ENCODE measurements at places on chromosomes 5 and 9.

DNA sequence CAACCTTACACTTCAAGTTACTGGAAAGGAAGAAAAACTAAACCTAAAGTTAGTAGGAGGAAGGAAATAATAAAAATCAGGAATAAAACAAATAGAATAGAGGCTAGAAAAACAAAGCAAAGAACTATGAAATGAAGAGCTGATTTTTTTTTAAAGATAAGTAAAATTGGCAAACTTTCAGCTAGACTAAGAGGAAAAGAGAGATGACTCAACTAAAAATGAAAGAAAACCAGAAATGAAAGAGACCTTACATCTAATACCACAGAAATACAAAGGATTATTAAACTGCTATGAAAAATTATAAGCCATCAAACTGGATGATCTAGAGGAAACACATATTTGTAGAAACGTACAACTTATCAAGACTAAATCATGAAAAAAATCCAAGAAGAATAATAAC, 60.0 kb downstream of the PRRC1 start:
- DNase-seq: no peak

- no peak for DNase-seq
These were observed 23.9 kb upstream of the C5orf24 start for GRCh38 chr5:134821841-134822240.

DNA sequence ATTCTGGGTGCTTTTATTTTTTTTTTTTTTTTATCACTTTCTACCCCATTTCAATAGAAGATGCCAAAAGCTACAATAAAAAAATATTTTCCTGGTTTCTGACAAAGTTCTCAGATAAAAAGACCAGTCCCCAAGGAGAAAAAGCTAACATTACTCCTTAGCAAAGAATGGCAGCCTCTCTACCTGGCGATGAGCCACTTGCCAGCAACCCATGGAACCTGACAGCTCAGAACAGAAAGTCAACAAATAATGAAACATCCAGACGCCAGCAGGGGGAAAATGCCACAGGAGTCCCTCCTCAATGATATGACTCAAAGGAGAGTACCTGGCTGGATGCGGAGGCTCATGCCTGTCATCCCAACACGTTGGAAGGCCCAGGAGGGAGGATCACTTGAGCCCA, 123.2 kb downstream of the MYO10 start:
- DNase-seq: no peak

DNA sequence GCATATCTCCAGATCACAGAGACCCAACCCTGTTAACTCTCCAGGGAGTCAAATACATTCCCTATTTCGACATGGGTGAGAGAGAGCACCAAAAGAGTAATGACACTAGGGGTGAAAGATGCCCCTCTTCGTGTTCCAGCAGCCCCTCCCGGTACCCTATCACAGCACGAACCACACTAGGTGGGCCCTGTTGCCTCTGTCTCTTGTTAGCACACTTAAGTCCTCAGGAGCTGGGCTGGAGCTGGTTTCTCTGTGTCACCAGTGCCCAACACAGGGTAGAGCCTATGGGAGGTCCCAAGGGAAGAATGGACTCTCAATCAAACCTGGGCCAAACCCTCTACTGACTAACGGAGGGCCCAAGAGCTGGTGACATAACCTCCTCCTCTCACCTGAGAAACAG, 1.2 kb downstream of the CDK20 start:
- DNase-seq: no peak

DNA sequence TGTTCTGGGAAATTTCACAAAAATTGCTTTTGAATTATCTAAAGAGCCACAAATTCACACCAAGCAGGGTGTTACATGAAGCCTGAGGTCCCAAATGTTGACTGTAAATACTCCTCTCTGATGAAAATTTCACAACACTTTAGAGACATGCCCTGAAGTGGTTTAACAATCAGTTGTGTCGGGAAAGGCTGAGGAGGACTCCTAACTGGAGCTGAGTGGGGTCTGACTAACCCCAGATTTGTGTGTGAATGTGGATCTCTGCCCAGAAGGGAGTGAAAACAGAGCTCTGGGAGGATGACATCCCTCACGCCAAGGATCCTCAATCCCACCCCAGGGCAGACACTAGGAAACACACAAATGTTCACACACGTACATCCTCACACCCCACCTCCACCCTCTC, 31.1 kb upstream of the GRXCR2 start:
- no peak for DNase-seq

GRCh38 chr9:89435071-89435823, 62.7 kb downstream of the SEMA4D start:
- no peak for DNase-seq

- no peak for DNase-seq
These were observed 76.6 kb upstream of the SPTLC1 start for GRCh38 chr9:92191801-92192200.
